ENCODE measurements at places on chromosomes 4 and X. TPM values are rescaled to one million over a fixed set of nuclear protein-coding genes. Genes with fewer than 3 reads are reported as not detected.

GRCh38 chrX:119488749-119489148 lies 20.5 kb downstream of the SLC25A5 start:
- DNase-seq, result no peak

- no peak for DNase-seq
These were observed 5.5 kb downstream of the GRIA2 start for GRCh38 chr4:157226035-157226434.

- DNase-seq, result no peak
These were observed 139.9 kb downstream of the CPE start for GRCh38 chr4:165518686-165519085.

GRCh38 chr4:43112139-43112538 lies 219.6 kb downstream of the GRXCR1 start:
- DNase-seq, result no peak

DNA sequence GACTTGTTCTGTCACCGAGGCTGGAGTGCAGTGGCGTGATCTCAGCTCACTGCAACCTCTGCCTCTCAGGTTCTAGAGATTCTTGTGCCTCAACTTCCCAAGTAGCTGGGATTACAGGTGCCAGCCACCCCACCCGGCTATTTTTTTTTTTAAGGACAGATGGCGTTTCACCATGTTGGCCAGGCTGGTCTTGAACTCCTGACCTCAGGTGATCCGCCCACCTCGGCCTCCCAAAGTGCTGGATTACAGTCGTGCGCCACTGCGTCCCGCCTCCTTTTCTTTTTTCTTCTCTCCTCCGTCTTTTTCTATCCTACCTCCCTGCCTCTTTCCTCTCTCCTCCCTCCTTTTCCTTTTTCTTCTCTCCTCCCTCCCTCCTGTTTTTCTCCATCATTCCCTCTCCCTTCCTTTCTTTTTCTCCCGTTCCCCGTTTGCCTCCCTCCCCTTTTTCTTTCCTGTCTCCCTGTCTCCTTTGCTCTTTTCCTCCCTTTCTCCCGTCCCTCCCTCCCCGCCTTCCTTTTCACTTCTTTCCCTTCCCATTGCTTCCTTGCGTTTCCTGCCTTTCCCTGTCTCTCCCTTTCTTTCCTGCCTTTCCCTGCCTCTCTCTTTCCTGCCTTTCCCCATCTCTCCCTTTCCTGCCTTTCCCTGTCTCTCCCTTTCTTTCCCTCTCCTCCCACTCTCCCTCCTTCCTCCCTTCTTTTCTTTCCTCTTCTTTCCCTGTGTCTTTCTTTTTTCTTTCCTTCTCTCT lies 2.1 kb upstream of the SLC25A6 start:
- no peak for DNase-seq

Gene FRMD7
- not detected for polyA plus RNA-seq
